ENCODE measurements at places on chromosomes 16 and 17.

DNA sequence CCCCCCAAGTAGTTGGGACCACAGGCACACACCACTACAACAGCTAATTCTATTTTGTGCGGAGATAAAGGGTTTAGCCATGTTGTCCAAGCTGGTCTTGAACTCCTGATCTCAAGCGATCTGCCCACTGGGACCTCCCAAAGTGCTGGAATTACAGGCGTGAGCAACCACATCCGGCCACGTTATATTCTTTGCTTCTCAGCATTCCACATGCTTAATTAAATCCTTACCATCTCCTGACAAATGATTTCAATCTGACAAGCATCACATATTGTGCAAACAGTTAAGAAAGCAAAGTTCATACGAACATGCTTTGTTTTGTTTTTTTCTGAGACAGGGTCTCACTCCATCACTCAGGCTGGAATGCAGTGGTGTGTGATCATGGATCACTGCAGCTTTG lies 18.2 kb downstream of the HIGD1B start:
- no peak for DNase-seq

GRCh38 chr16:9612267-9612666 lies 520.8 kb downstream of the HAPSTR1 start:
- DNase-seq: no peak

DNA sequence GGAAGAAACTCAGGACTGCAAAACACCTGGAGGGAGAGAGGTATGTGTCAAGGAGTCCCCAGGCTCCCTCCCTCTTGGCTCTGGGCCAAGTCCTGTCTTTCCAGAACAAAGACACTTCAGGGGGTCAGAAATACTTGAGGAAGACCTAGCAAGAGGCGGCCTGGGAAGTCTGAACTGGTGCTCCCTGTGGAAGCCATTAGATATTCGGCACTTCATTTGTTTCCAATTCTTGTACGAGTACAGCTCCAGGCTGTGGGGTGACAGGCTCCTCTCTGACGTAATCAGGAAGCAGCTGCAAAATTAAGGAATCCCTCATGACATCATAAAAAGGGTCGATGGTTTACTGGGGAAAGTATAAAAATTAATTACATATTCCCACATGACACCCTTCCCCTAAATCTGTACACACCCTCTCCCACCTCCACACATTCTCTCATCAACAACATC lies 108.7 kb downstream of the SMG6 start:
- DNase-seq: no peak

- DNase-seq: no peak
Observed at GRCh38 chr16:3465911-3466584, 22.6 kb downstream of the NAA60 start.

DNA sequence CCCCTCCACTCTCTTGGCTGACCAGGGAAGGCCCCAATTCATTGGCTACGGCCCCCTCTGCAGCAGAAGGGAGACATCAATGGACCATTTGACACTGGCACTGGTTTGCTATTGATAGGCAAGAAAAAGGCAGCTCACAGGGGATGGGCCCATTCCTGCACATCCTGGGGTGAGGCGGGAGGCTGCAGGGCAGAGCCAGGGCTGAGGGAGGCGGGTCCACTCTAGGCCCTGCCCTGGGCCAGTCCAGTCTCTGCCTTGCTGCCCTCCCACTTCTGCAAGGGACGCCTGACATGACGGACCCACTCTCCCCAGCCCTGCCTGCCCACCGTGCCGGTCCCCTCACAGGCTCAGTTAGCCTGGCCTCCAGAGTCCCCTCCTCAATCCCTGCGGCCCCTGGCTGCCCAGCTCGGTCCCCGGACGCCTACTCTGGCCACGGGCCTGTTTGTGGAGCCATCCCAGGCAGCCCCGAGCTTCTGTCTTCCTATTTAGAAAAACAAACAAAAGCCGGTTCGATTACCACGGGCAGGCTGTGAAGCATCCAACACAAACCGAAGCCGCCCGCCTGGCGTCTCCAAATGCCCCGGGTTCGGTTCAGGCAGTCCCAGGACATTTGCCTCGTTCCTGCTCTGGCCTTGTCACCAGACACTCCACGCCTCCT lies 160.7 kb downstream of the IRX5 start:
- no peak for DNase-seq

DNA sequence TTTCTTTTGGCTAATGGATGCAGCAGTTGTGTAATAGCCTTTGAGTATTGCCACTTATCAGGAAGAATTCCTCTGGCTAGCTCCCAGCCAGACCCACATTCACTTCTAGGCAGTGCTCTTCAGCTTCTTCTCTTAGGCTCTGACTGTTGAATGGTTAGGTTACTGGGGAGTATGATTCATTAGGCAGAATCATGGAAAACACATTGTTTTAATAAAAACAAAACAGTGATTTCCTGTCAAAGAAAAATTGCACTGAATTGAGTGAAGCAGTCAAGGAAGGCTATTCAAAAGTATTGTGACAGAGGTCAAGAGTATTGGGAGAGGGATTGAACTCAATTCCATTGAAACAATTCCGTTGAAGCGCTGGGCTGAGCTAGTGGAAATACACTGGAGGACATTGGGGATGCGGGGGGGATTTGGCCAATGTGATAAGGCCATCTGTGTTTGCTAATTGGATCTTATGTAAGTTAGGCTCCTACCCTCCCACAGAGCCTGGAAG lies 68.0 kb downstream of the CNTNAP4 start:
- DNase-seq: no peak

- DNase-seq: no peak
Observed at GRCh38 chr16:73287859-73288405, 240.0 kb upstream of the ZFHX3 start.

- DNase-seq: no peak
Observed at GRCh38 chr16:80265624-80266306, 275.0 kb upstream of the DYNLRB2 start.

DNA sequence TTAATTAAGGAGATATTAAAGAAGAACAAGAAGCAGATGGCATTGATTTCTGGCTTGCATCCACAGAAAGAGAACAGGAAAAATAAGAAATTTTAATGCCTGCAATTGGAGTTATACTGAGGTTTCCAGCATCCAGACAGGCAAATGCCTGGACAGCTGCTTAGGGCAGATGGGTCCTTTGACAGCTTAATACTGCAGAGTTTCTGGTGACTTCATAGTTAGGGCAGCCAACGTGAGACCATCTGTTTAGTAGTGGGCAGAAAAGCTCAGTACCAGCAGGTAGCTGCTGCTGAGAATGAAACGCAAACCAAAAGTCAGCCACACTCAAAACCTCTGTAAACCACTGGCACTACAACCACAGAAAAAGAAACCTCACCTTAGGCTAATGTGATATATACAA lies 109.8 kb downstream of the CDK5R1 start:
- DNase-seq: no peak
